Stimulated activated CD8-positive, alpha-beta memory T cell treated with anti-CD3 and anti-CD28 coated beads, Interleukin-7, amount 100 ng/mL, for 24 hours (primary cell): ENCODE measurements at places on chromosomes 12 and 14.

DNA sequence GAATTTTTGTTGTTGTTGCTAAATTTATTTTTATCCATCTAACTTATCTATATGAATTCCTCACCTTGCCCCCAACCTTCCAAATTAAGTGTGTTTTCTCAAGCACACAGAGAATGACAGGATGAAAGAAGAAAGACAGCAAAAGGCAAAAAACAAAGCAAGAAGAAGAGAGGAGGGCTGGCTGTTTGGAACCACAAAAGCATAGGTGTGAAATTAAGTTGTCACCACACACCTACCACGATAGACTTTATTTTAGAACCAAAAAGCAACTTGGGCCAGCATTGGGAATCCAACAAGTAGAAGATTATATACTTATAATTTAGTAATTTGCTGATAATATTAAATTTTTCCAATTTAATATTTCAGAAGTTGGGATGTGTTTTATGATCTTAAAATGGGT lies 58.7 kb upstream of the REP15 start:
- DNase-seq: no peak

DNA sequence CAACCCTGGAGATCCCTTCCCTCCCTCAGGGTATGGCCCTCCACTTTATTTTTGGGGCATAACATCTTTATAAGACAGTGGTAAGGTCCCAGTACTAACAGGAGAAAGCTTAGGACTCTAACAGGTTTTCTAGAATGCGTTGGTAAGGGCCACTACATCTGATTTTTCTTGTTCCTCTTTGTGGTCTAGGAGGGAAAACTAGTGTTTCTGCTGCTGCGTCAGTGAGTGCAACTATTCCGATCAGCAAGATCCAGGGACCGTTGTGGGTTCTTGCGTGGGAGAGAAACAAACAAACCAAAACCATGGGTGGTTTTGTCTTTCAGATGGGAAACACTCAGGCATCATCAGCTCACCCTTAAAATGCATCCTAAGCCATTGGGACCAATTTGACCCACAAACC lies 123.6 kb upstream of the SLC16A7 start:
- DNase-seq: no peak

GRCh38 chr14:101809671-101810514 lies 48.4 kb downstream of the PPP2R5C start:
- no peak for DNase-seq

GRCh38 chr12:27178255-27178654 lies 65.8 kb upstream of the STK38L start:
- DNase-seq: no peak

DNA sequence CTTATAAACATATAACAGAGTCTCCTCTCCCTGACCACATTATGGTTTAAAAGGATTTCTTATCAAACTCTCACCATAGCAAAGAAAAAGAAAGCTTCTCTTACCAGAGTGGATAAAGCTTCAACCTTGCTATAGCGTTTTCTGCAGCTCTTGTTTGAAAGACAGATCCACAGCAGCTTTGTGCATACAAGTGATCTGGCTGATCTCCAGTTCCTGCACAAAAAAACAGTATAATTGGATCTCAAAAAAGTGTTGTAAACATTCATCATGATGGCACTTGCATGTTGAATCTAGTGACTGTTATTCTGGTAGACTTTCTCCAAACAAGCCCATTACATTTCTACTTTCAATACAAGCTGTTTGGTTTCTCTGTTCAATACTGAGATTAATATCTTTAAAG lies 178.9 kb upstream of the MGAT4C start:
- DNase-seq: no peak

DNA sequence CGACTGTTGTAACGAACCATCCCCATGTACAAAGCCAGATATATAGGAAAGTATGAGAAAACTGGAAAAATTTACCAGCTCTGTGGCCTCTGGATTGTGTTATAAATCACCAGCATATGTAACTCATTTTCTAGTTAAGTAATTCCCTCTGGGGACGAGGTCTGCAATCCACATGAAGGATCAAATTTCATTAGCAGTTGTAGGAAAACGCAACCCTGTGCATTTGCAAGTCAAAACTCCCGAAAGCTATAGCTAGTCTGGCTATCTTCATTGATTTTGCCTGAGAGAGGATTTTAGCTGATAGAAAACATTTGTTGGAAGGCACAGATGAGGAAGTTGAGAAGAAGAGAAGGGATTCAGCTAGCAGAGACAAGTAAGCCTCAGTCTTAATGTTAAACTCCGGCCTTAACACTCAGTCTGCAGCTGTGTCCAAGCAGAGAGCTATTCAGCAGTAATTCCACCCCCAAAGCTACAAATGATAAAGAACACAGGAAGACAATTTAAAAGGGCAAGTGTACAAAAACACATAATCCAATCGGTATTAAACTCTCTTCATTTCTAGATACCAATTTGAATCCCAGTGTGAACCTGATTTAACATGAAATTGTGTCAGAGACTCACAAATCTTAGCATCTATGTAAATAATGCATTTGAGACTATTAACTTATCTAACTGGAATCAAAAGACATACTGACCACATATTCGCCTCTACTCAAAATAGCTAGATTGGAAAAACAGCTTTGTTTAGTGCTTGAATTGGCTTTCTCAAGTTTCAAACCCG lies 54.2 kb upstream of the CERS5 start:
- DNase-seq: no peak

- no peak for DNase-seq
Measured at GRCh38 chr12:132300789-132301722, 28.3 kb downstream of the GALNT9 start.

DNA sequence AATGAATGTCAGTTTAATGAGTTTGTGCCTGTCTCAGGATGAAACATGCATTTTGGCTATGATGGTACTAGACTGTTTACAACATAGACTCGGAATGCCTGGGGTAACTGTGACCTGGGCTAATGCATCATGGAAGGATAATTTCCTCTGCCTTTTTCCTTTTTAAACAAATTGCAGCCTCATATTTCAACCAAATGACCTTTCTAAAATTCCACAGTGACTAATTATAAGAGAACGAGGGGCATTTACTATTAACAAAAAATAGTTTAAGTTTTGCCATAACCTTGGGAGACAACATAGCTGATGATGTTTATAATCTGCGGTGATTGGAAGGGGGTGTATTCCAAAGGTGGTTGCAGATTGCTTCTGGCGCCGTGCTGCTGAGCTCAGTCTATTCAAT lies 1140.5 kb downstream of the GALC start:
- no peak for DNase-seq

- DNase-seq: peak; percentile 6
Measured at GRCh38 chr12:116194935-116195431, 82.5 kb downstream of the MED13L start.

DNA sequence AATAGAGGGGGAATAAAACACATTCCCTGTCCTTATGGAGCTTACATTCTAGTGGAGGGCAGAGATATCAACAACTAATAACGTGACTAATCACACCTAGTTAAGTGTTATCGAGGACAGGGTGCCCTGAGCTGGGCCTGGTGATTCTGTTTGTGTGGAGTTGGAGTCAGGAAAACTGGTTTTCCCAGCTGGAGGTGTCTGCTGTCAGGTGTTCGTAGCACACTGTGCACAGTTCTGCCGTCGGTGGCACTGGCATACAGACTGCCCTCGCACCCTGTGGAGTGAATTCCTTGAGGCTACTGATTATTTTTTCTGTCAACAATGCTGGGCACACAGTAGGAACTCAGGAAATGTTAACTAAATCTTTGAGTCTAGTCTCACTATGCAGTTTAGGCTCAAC lies 900 bp upstream of the MTERF2 start:
- DNase-seq: no peak
